ENCODE measurements at places on chromosomes 11 and 22.
A peak's percentile ranks its signal among the peaks of the same experiment; 100 is the strongest.

DNA sequence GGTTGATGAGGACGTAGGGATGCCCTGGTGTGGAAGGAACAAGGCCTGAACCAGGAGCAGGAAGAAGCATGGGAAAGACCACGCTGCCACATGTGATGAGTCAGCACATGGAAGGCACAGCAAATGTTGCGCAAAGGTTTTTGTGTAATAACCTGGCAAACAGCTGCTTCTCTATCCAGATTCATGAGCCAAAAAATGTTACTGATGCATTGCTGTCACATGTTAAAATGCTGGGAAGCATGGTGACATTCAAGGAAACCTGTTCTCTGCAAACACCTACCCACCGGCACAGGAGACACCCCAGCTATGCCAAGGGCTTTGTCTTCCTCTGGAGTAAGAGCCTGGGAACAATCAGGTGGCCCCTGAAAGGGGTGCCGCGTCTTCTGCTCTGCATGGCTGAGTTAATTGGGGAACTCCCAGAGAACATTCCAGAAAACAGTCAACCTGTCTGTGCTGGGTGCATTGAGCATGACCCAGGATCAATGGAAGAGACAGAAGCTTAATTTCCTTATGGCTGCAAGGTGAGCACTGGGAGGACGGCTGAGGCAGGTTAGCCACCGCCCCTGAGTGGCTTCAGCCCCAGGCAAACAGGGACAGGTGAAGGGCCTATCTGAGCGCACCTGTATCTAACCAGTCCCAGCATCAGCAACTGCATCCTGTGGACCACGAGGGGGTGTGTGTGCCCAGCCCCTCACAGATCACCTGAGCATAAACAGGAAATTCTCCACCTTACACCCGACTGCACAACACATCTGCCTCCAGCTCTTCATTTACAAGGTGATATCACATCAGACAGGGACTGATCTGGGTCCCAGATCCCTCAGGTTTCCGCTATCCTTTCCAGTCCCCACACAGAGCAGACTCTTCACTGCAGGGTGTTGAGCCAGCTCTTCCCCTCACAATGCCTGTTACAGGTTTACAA lies 108.4 kb downstream of the GGTLC2 start:
- ATAC-seq = no peak

- no peak for ATAC-seq
Measured at GRCh38 chr11:82038154-82038553, 695.5 kb downstream of the FAM181B start.

DNA sequence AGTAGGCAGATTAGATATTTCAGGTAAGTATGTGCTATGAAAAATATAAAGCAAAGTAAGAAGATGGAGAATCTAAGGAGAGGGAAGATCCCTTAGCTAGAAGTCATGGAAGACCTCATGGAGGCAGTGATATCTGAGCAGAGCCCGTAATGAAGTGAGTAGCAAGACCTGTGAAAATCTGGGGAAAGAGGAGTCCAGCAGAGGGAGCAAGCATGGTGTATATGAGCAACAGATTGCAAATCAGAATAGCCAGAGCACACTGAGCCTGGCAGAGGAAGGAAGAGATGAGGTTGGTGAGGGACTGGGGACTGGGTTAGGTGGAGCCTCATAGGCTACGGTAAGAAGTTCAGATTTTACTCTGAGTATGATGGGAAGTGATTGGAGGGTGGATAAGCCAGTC lies 9.4 kb downstream of the LHFPL7 start:
- ATAC-seq = peak; percentile 77

DNA sequence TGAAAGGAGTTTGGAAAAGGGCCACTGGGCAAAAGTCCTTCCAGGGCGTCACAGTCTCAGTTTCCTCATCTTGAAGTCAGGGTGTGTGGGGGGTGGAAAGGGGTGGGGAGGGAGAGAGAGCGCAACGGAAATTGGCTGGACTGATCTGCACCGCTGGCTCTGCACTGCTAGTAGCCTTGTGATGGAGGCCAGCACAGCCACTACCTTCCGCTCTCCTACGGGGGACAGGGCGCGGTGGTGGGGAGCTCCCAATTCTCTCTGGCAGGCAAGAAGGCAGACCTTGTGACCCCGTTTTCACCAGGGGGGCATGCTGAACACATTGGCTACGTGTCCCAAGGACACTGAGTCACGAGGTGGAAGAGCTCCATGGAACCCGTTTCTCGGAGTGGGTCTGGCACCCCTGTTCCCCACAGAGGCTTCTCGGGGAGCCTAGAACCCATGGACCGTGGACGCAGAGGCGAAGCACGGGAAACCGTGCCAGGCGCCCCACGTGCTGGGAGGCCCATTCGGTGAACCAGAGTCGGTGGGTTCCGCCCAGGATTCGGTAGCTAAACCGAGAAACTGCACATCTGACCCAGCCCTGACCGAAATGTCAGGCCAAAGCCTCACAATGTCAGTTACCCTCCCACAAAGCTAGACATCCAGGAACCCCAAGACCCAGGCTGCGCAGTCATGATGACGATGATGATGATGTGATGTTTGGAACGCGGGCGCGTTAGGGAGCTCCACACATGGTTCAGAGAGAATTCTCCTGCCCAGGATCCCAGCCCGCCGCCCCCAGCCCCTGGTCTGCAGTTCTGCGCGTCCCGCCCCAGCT lies 28.3 kb upstream of the WNT11 start:
- peak; percentile 37 for ATAC-seq

GRCh38 chr11:127376301-127376700 lies 375.7 kb upstream of the KIRREL3 start:
- ATAC-seq = no peak

Data from SK-N-SH treated with all-trans-retinoic acid at 6 μM for 48 hours (cell line).